Kidney epithelial cell (primary cell): ENCODE measurements at places on chromosomes 12 and 14.

DNA sequence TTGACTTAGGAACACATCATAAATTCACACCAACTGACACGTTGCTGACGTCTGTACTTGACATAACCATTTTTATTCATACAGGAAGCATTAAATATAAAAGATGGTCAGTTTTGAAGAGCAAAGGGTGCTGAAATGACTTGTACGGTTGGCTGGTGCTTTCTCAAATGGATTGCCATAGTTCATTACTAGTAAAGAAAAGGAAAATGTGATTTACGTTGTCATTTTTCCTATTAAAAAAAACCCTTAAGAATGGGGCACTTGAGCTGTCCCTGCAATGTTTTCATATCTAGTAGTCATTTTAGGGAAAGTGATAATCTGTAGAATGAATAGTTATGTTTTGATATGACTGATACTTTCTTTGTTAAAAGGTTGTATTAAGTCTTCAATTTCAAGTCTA is 22.5 kb upstream of the MANSC4 start:
- no peak for DNase-seq

DNA sequence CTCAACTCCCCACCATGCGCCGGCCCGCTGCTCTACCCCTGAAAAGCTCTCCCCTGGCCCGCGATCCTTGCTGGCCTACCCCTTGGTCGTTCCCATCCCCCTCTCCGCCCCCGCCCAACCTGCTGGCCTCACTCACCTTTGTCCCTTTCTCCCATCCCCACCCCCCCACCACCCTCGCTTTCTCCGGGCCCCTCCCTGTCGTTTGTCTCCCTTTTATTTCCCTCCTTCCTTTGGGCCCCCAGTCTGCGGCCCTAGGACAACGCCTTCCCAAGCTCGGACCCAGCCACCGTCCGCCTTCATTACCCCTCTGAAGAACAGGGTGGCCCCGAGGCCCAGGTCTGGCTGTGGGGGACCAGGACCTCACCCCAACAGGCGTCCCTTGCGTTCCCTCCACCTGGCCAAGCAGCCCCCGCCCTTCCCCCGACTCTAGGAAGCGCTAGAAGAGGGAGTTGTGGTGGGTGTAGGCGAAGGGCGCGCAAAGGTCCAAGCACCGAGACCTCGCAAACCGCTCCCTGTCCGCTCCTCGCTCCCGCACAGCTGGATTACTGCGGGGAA is 6.9 kb upstream of the SLC7A7 start:
- DNase-seq: no peak

GRCh38 chr12:46110928-46111699 is 120.7 kb upstream of the SCAF11 start:
- DNase-seq: no peak

DNA sequence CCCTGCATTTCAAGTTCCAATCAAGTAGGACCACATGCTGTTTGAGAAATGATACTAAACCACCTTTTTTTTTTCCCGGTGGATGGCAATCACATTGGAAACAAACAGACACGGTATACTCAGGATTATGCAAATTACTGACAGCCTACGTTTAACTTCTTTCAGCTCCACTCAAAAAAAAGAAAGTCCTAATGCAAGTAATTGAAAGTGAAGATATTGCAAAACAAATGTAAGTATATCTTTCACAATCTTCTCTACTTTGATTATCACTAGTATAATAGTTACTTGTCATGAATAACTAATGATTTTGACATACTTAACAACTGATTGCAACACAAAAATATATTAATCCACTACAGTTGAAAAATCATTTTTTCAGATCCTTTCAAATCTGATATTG is 2.6 kb upstream of the OSBPL8 start:
- DNase-seq: no peak

DNA sequence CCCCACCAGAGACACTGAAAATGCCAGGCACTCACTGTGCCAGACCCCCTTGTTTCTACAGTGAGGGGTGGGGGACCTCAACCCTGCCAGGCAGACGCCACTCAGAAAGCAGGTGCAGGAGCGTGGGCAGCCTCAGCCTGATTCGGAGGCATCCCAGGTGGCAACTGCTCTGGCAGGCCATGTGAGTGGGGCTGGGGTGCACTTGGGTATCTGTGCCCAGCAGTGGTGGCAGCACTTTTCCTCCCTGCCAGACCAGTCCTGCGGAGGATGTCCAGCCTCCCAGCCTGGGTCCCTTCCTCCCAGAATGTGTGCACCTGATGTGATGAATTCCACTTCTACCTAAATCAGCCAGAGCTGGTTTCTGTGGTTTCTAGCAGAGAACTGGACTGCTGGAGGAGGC is 13.4 kb upstream of the TTC7B start:
- no peak for DNase-seq

DNA sequence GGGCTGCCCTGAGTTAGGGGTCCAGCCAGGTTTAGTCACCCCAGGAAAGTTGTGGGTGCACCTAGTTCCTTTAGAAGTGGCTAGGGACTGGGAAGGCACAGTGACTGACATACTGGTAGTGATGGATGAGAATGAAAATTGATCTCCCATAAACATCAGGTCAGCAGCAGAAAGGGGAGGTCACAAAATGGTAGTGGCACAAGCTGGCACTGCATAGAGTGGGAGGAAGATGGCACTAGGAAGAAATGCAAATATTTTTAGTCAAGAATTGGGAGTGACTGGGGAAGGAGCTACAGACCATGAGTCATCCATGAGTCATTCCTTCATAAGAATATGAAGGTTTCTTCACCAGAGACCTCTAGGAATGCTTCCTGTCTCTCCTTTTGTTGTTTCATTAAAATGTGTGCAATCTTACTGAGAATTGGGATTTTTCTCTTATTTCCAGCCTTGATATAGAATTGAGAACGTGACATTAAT is 198.3 kb upstream of the AMIGO2 start:
- peak; percentile 90 for DNase-seq

DNA sequence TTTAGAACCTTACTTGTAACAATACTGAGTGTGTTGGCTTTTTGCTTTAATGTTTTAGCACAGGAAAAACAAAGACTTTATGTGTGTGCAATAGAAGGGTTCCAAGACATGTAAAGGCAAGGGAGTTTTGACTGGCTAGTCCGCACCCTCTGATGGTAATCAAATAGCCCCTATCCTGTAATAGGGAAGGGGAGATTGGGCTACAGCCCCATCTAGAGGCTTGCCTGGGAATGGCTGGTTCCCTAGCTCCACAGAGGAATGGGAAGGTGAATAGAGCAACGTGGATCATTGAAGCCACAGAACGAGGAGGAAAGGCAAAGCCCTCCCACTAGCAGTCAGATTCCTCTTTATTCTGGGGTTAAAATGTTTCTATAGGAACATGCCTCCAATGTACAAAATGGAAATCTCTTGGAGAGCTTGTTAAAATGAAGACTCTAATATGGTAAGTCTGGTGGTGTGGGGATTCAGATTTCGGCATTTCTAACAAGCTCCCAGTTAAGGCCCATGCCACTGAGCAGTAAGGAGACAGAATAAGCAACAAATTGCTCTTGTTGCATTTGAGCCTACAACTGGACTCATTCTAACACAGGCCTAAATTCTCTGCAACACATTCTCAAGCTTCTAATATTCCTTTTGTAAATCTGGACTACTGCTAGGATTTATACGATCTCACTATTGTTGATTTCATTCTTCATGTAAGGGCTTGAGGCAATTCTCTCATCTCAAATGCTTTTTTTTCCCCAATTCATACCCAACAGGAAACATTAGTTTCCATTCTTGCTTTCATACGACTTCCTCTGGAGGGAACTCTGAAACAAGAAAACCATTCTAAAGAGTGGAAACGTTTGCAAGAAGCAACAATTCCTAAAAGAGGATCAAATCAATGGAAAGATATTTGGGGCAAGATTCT is 57.1 kb downstream of the NIN start:
- DNase-seq: no peak
